Fibroblast of villous mesenchyme (primary cell): ENCODE measurements at places on chromosomes 16 and 17. TPM values are rescaled to one million over a fixed set of nuclear protein-coding genes. Genes with fewer than 3 reads are reported as not detected.

- DNase-seq: no peak
These were observed 9.2 kb downstream of the PMP22 start for GRCh38 chr17:15255713-15256454.

- peak; percentile 46 for DNase-seq
These were observed 27.3 kb downstream of the SLFN11 start for GRCh38 chr17:35345926-35346771.

DNA sequence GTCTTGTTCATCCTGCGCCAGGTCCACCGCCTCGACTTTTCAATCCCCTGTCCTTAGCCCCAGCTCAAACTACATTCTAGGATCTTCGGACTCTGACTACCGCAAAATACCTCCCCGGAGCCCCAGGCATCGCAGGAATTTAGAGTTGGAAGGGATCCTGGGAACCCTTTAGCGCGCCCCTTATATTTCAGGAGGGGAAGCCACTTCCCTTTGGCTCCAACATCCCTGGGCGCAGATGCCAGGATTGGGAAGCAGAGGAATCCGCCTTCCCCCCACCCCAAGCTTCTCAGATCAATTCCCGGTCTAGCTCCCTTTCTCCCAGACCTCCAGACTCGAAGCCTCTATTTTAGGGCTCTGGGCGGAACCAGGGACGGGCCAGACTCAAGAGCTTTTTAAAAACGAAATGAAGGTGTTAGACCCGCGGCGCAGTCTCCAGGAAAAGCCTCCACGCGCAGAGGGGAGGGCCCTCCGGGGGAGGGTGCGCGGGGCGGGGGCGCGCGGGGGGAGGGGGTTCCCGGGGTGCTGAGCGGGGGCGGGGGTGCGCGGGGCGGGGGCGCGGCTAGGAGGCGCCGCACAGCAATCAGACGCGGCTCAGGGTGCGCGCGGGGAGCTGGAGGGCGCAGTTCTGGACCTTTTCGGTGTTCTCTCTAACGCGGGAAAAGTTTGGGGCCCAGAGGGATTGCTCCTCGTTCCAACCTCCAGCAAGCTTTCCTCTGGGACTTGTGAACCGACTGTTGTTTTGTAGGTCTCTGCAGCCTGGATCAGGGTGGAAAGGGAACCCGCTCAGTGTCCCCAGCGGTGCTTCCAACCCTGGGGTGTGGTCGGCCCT is 1.6 kb downstream of the AHSP start:
- peak; percentile 2 for DNase-seq

- DNase-seq: no peak
These were observed 461 bp downstream of the LRRC46 start for GRCh38 chr17:47831934-47832327.

GRCh38 chr16:3087243-3088235 is 11.6 kb downstream of the ZSCAN10 start:
- no peak for DNase-seq

DNA sequence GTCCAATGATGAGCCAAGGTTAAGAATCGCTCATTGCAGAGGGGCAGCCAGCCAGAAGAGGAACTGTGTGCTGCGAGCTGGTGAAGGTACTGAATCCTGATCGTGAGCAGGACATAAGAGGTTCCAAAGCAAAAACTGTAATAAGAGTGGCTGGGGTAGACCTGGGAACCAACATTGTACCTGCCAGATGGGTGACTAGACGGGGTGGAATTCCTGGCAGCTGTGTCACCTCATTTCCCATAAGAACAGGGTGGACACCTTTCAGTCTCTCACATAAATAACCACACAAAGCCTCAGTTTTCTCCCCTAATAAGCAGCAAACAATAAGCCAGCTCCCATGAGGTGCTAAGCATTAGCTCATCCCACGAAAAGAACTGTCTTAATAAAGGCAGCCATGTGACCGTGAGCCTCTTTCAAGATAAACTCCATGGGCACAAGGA is 290.3 kb downstream of the SOX9 start:
- no peak for DNase-seq

DNA sequence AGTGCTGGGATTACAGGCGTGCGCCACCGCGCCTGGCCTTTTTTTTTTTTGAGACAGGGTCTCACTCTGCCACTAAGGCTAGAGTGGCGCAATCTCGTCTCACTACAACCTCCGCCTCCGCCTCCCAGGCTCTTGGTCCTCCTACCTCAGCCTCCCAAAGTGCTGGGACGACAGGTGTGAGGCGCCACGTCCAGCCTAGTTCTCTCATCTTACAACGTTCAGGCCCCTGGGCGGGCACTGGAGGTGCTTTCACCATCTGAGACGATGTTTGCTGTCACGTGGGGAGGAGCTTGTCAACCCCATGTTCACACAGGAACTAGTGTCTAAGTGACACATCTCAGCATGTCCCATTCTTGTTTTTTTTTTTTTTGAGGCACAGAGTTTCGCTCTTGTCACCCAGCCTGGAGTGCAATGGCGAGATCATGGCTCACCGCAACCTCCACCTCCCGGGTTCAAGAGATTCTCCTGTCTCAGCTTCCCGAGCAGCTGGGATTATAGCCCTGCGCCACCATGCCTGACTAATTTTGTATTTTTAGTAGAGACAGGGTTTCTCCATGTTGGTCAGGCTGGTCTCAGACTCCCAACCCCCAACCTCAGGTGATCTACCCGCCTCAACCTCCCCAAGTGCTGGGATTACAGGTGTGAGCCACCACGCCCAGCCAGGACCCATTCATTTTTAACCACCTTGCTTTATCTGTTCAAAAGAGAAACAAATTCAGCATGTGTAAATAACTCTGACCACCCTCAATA is 5.2 kb upstream of the FANCA start:
- no peak for DNase-seq

- no peak for DNase-seq
These were observed at the start of gene CNGB1 for GRCh38 chr16:57970970-57971369. TSS of gene CNGB1 (minus strand) at chr16:57971128. CDS start at chr16:57967286, 3,842 bp downstream.

DNA sequence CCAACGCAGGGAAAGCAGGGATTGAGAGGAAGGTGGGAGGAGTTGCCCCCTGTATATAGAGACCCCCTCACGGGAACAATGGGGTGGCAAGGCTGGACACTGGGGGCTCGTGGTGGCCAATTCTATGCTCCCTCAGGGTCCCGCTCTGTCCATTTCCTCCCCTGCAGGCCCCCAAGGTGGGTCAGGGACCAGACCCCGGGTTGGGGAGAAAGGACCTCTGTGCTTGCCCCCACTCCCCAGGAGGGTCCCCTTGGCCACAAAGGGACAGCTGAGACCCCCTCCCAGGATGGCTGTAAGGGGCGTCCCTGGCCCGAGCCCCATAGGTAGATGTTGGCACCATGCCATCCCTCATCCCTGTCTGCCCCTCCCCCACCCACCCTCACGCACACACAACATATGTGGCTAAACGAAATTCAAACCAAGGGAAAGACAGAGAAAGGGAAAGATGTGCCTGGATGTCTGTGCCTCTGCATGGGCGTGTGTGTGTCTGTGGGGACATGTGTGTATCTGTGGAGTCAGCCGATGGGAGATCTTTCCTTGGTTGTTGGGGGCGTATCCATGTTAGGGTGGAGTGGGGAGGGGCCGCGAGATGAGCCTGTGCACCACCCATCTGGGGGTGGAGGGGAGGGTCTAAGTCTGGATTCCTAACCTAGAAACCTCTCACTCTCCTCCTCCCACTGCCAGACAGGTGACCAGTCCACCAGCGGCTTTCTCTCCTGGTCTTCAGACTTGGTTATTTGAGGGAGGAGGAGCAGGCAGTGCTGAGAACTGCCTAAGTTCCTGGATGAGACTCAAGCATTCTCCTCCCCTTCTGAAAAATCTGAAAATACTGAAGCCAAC is 642 bp upstream of the NEUROD2 start:
- DNase-seq: no peak

DNA sequence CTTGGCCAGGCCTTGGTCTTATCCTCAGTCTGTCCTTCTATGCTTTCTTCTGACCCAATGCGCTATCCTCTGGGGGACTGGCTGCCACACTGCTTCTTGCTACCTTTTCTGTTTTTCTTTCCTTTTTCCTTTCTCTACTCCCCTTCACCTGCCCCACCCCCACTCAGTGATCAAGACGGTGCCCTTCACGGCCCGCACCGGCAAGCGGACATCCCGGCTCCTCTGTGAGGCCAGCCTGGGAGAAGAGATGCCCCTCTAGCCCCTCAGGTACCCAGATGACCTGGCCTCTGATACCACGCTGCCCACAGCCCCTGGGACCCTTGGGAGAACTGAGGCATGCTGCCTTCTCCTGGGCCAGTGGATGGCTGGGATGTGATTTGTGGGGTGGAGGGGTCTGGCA is 15.6 kb downstream of the SPATA32 start:
- DNase-seq: no peak

- DNase-seq: no peak
These were observed 38.4 kb upstream of the IRX6 start for GRCh38 chr16:55285586-55285985.

GRCh38 chr16:9976601-9977000 is 205.6 kb downstream of the GRIN2A start:
- DNase-seq: no peak

GRCh38 chr17:19376811-19377210 is 1.5 kb upstream of the MAPK7 start:
- DNase-seq: no peak

- peak; percentile 62 for DNase-seq
These were observed 46.9 kb upstream of the HNF1B start for GRCh38 chr17:37791447-37792399.

DNA sequence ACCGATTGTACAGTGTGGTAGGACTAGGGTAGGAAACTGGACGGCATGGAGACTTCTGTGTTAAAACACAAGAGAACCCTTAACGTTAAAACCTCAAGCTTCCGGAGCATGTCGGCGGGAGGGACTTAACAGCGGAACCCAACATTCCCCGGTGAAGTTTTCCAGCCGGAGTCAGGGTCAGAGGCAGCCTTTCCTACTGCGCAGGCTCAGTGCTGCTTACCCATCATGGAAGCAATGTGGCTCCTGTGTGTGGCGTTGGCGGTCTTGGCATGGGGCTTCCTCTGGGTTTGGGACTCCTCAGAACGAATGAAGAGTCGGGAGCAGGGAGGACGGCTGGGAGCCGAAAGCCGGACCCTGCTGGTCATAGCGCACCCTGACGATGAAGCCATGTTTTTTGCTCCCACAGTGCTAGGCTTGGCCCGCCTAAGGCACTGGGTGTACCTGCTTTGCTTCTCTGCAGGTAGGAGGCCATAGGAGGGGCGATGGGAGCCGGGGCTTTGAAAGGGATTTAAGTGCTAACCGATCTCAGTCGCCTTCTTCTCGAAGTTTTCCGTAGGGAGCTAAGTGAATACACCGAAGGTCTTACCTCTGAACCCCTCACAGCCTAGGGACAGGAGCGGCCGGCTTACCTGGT is at the start of gene PIGL:
Gene PIGL (plus strand): TSS at position 209 of the 634 bp plus-strand sequence. CDS start 17 bp downstream, at position 226.
- peak; percentile 95 for DNase-seq

GRCh38 chr16:12618515-12618914 is 185.2 kb downstream of the CPPED1 start:
- no peak for DNase-seq

GRCh38 chr17:16007439-16007838 is 7.8 kb downstream of the TTC19 start:
- DNase-seq: no peak

DNA sequence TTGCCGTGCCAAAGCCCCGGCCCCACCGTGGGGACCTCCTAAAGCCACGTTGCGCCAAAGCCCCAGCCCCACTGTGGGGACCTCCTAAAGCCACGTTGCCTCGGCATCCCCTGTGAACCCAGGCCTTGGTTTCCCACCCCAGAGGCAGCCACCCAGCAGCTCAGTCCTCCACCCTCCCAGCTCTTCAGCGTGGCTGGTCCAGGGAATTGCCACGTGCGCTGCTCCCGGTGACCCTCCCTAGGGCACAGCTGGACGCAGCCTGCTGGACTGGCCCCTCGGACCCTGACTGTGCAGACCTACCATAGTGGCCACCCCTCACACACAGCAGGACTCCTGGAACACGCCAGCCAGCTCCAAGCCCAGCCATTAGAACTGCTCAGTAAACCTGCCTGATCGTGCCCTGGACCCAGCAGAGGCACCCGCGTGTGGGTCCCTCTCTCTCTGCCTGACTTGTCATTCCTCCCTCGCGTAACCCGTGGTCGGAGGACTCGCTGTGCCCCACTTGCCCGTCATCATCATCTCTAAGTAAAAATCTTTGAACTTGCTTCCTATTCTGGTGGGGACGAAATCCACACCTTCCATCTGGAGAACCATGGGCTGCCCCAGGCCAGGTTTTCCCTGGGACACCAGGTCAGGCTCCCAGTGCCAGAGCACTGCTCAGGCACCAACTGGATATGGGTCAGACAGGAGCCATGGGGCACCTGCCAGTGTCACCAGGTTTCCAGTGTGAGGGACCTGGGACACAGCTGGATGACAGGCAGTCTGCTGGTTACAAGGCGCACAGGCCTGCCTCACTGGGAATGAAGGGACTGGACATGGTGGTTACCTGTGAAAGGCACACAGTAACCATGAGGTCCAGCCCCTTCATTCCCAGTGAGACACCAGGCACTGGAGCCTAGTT is 5.6 kb downstream of the CIAO3 start:
- DNase-seq: no peak

- no peak for DNase-seq
These were observed 12.2 kb upstream of the SMARCD2 start for GRCh38 chr17:63854709-63855108.

DNA sequence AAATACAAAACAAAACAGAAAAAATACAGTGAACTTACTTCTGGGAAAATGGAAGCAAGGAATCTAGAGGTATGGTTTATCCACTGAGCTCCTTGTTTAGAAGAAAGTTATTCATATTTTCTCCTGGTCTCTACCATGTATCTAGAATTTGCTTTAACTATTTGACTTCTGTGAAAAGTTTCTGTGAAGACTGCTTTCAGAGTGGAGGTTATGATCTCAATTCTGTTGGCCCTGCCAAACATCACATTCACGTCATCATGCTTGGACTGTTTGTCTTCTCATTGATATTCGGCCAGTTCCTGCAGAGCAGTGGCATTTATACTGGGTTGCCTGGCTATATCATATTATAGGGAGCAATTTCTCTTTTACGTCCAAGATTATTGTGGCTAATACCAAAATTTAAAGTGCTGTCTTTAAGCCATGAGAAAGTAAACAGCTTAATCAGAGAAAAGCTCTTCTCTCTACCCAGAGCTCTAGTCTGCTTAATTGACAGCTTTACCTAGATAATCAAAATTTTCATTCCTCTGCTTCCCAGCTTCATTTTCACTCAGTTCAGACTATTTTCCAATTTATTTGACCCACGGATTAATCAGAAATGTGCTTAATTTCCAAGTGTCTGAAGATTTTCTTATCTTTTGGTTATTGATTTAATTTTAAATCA is at the start of gene ABCA8:
Gene ABCA8 (minus strand): TSS at position 212 of the 661 bp plus-strand sequence. CDS start 13,358 bp downstream, outside the sequence.
- peak; percentile 69 for DNase-seq

- no peak for DNase-seq
These were observed 182.8 kb upstream of the ELAC2 start for GRCh38 chr17:13200671-13201070.

INTS2 gene
- 13.5 and 17.7 TPM in 2 replicates for total RNA-seq

CRISPLD2 gene
- total RNA-seq: 44.0 and 87.3 TPM in 2 replicates

CWC25 gene
- total RNA-seq: 9.0 and 9.9 TPM in 2 replicates

ZMYND15 gene
- not detected in 2 replicates for total RNA-seq

CCDC200 gene
- total RNA-seq: not detected in 2 replicates

ERBB2 gene
- 42.2 and 47.1 TPM in 2 replicates for total RNA-seq

ANKS4B gene
- total RNA-seq: not detected in 2 replicates

HLF gene
- not detected in 2 replicates for total RNA-seq

TBC1D3I gene
- 0.97 TPM in 1 of 2 replicates, not detected in the other for total RNA-seq
